Frontal cortex (tissue), 4 donors: ENCODE measurements at places on chromosomes 4 and X. TPM values are rescaled to one million over a fixed set of nuclear protein-coding genes. Genes with fewer than 3 reads are reported as not detected.

Gene FIP1L1
- total RNA-seq = 105 TPM

Gene STOX2
- 35.1 TPM for total RNA-seq

Gene PDE6B
- total RNA-seq = 2.0 TPM

Gene NPY2R
- total RNA-seq = 12.6 TPM

Gene ADH7
- total RNA-seq = not detected

Gene PRRG3
- total RNA-seq = 6.1 TPM

Gene NDP
- 27.3 TPM for total RNA-seq

Gene IQSEC2
- total RNA-seq = 9.8 TPM

Gene PRPS1
- total RNA-seq = 20.8 TPM

Gene NOP14
- total RNA-seq = 6.1 TPM

Gene S100G
- not detected for total RNA-seq

Gene ATP2B3
- 7.3 TPM for total RNA-seq

Gene CFI
- 4.5 TPM for total RNA-seq

Gene DKK2
- 2.9 TPM for total RNA-seq

Gene OTUD6A
- not detected for total RNA-seq

Gene SYTL4
- 3.3 TPM for total RNA-seq

Gene PDCL2
- not detected for total RNA-seq

Gene EVC
- 2.4 TPM for total RNA-seq

Gene NR3C2
- total RNA-seq = 5.7 TPM

Gene DMP1
- total RNA-seq = not detected
